Activated CD8-positive, alpha-beta memory T cell treated with anti-CD3 and anti-CD28 coated beads for 4 hours (primary cell): ENCODE measurements at places on chromosomes 2 and 18.

GRCh38 chr18:56795381-56795780 is 144.2 kb downstream of the WDR7 start:
- no peak for DNase-seq

DNA sequence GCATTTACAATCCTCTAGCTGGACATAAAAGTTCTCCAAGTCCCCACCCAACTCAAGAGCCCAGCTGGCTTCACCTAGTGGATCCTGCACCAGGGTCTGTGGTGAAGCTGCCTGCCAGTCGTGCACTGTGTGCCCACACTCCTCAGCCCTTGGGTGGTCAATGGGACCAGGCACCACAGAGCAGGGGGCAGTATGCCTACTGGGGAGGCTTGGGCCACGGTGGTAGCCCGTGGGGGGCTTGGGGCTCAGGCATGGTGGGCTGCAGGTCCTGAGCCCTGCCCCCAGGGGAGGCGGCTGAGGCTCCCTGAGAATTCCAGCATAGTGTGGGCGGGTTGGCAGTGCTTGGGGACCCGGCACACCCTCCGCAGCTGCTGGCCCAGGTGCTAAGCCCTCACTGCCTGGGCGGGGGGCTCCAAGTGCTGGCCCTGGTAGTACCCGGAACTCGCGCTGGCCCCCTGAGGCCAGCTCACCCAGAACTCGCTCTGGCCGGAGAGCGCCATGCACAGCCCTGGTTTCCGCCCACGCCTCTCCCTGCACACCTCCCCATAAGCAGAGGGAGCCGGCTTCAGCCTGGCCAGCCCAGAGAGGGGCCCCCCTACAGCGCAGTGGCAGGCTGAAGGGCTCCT is 1473.4 kb downstream of the SUCLG1 start:
- no peak for DNase-seq

DNA sequence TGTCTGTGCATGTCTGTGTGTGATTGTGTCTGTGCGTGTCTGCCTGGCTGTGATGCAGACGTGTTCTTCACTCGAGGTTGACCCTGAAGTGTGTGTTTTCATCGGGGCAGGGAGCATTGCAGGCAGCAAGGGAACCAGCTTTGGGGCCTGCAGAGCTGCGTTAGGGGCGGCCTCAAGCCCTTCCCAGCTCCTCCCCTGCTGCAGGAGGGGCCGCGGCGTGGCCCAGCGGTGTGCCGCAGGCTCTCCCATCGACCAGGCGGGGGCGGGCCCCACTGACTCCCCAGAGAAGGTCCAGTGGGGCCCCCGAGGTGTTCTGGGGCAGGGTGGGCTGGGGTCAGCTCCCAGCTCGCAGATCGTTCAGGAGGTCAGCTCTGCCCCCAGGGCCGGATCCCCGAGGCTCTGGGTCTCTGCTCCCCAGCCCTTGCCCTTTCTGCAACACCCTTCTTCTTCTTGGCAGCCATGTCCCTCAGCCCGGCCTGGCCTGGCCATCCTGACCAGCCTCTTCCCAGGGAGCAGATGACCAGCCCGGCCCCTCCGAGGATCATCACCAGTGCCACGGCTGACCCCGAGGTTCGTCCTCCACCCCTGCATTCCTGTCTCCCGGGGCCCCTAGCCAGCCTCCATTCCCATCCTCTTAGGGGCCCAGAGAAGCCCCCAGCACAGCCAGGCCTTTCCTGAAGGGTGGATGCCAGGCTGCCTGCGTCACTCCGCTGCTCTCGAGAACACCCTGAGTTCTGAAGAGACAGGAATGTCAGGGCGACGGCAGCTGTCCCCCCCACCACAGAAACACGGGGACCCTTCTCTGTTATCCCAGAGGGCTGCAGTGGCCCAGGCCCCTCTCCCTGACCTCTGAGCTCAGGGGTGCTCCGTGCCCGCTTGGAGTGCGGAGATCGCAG is 11.1 kb upstream of the KLHL30 start:
- no peak for DNase-seq

- no peak for DNase-seq
These were observed 174.2 kb downstream of the PRPF40A start for GRCh38 chr2:152542995-152543481.

GRCh38 chr2:190186238-190186637 is 123.7 kb upstream of the MSTN start:
- DNase-seq: no peak

DNA sequence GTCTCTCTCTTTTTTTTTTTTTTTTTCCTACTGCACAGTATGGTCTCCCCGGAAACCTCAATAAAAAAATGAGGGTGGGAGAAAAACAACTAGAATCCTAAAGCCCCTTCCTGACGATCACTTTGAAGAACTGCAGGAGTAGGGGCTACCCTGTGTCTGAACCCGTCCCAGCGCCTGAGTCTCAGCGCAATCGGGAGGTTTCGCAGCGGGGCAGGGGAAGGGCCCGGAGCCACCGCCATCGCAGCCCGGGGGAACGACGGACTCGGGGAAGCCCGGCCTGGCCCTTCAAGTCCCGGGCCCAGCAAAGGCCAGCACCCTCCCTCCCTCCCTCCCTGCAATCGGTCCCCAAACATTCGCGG is 411 bp downstream of the NARS1 start:
- DNase-seq: no peak

GRCh38 chr2:223724861-223725260 is 112.5 kb downstream of the AP1S3 start:
- DNase-seq: no peak

DNA sequence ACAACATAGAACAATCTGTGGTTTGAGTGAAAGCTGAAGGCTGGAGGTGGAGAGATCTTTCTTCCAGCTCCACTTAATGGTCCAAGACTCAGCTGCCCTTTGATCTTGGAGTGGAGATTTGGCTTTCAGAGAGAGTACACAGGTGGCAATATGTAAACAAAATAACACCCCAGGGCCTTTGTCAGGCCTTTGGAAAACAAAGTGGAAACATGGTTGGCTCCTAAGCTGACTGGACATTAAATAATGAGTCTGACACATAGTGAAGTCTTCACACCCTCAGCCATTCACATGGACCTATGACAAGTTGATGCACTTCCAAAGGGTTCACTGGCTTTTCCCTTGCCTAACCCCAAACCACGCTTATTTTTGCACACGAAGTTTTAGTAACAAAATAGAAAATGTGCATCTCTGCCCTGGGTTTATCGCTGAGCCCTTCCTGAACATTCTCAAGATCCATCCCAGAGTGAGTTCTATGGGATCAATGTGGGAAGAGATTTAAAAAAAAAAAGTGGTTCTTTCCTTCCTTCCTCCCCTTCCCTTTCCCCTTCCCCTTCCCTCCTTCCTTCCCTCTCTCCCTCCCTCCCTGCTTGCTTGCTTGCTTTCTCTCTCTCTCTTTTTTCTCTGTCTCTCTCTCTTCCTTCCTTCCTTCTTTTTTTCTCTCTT is 201.3 kb upstream of the NT5C1B start:
- no peak for DNase-seq

DNA sequence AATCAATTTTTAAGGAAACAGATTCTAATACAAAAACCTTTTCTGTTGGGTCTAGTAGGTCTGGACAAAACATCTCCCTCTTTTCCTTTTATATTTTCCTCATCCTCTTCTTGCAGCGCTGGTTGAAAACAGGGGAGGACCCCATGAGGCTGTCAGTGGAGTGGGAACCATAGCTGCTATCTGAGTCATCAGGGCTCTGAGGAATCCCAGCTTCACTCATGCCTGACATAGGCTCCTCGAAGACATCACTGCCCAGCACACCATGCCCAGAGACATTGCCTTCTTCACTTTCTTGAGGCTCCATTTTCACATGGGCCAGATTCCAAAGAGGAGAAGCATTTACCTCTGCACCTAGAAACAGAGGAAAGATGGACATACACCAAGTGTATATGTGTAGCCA is 10.0 kb downstream of the SUPT7L start:
- no peak for DNase-seq

- no peak for DNase-seq
These were observed 105.5 kb downstream of the ZEB2 start for GRCh38 chr2:144414324-144414845.
